ENCODE measurements at places on chromosomes 7 and 10.
A peak's percentile ranks its signal among the peaks of the same experiment; 100 is the strongest.

GRCh38 chr7:65554-65953 is 126.8 kb upstream of the FAM20C start:
- no peak for DNase-seq

- DNase-seq: no peak
Observed at GRCh38 chr7:113921363-113921762, 2.6 kb upstream of the PPP1R3A start.

- DNase-seq: no peak
Observed at GRCh38 chr7:99767662-99768061, 16.3 kb downstream of the CYP3A4 start.

- DNase-seq: no peak
Observed at GRCh38 chr10:129004398-129004797, 462.6 kb upstream of the MGMT start.

DNA sequence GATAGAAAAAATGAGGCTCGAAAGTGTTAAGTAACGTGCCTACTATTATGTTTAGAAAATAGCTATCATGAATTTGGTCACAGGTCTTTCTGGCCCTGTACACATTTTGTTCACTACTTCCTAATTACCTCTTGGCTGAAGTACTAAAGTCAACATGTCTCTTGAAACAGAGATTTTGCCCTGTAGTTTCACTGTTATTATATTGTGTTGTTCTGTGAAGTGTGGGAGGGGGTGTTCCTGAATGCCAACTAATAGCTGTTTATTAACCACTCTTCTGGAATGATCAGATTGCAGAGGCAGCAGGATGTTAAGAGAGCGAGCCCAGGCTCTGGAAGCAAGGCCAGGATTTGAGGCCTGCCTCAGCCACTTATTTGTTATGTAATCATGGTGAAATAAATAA is 72.1 kb downstream of the RNF133 start:
- no peak for DNase-seq

DNA sequence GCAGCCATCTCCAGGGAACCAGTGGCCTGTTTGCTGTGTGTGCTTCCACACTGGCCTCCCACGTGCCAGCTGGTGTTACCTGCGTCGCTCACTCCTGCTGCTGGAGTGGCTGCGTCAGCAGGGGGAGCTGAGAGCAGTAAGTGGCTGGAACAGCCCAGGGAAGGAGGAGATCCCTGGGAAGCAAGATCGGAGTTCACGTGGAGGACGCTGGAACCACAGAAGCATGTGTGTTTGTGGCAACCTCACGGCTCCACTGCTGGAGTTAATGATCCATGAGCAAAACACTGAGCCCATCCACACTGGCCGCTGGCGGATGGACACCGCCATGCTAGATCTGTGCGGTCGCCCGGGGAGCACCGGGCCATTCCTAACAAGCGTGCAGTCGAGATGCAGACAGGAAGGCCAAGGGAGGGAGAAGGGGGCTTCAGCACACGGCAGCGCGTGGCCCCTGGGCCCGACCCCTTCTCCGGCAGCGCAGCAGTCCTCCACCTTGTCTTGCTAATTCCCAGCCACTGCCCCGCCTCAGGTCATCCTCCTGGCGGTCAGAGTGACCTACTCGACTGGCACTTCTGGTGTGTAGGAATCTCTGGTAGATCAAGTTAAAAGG is 68.5 kb upstream of the EEPD1 start:
- DNase-seq: peak; percentile 29

- DNase-seq: no peak
Observed at GRCh38 chr10:11863353-11864109, 40.4 kb downstream of the PROSER2 start.

DNA sequence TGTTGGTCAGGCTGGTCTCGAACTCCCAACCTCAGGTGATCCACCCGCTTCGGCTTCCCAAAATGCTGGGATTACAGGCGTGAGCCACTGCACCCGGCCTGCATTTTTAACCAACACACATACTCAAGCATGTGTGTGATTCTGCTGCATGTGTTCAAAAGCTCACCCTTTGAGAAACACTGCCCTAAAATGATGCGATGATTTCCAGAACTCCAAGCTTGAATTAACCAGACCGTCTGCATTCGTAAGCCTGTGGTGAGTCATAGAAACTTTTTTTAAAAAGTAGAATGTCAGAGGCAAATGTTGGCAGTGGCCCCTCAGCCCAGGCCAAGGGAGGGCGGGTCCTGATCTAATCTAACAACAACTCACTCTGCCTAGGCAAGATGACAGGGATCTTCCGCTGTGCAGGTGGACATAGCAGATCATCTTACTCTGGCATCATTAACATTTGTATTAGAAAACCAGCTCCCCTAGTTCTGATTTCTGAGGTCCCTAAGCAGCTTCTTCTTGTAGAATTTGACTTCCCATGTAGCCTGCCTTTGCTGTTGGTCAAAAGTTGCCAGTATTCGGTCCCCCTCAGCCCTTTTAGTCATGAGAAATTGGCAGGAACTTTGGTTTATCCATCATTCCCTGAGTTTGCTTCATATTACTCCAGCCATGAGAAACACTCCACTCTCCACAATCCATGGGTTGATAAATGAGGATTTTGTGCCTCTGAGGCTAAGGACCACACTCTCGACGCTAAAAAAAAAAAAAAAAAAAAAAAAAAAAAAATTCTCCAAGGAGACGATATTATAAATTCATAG is 190.4 kb downstream of the SKIDA1 start:
- DNase-seq: peak; percentile 78

DNA sequence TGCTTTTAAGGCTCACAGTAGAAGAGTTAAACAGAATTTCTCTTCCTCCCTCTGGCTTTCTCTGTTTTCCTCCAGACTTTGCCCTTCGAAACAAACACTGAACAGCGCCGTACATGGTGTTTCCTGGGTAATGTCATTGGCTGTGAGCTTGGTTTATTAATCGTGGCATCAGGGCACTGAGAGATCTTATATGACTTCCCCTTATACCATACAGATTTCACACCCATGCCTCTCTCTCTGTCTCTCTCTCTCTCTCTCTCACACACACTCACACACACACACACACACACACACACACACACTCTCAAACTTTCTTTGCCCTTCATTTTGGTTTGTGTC is 195.5 kb downstream of the CREB5 start:
- no peak for DNase-seq

GRCh38 chr10:31679936-31680335 is 248.7 kb downstream of the ARHGAP12 start:
- DNase-seq: no peak

DNA sequence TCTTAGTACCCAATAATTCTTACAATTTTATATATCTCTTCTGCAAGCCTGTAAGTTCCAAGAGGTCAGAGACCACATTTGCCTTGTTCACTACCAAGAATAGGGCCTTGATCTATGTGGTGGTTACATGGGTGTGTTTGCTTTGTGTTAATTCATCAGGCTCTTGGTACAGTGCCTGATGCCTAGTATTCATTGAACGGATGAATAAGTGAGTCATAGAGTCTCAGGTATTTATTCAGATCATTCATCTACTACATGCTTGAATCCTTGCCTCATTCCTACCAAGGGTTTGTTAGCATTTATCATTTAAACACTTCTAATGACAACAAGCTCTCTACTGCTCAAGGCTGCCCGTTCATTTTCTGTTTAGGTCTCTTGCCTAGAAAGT is 11.3 kb upstream of the SGPL1 start:
- no peak for DNase-seq

GRCh38 chr10:36181426-36182178 is 539.5 kb upstream of the FZD8 start:
- DNase-seq: peak; percentile 36

DNA sequence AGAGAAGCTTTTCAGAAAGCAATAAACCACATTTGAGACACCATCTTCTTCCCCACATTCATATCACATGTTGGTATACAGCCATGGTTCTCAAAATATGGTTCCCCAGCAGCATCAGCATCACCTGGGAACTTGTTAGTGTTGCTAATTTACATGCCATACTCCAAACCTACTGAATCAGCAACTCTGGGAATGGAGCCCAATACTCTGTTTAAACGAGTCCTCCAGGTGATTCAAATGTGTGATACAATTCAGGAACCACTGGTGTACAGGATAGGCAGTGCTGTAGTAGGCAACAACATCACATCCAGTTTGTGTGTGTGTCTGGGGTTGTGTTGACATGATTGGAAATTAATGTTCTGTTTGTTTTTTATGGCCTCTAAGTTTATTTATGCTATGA is 47.7 kb downstream of the ZNF277 start:
- DNase-seq: no peak

DNA sequence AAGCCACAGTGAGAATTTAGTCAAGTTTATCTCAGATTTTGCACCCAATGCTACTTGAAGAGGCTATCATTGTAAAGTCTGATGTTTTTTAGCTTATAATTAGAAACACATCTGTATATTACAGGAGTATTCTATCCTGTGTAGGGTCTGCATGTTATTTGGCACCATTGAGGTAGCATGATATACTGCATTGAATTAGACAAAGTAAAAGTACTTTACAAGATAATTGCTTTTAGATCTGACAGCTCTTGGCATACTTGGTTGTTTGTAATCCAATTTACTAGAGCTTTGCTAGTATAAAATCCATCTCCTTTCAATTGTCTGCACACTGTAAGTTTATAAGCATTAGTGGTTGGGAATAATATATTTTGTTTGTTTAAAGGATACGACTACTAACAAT is 714.3 kb downstream of the ANKRD7 start:
- DNase-seq: no peak

- no peak for DNase-seq
Observed at GRCh38 chr7:150657526-150657925, 25.3 kb upstream of the GIMAP6 start.

GRCh38 chr7:110204527-110204926 is 886.4 kb upstream of the LRRN3 start:
- no peak for DNase-seq

- no peak for DNase-seq
Observed at GRCh38 chr7:70030745-70031144, 432.5 kb downstream of the AUTS2 start.

DNA sequence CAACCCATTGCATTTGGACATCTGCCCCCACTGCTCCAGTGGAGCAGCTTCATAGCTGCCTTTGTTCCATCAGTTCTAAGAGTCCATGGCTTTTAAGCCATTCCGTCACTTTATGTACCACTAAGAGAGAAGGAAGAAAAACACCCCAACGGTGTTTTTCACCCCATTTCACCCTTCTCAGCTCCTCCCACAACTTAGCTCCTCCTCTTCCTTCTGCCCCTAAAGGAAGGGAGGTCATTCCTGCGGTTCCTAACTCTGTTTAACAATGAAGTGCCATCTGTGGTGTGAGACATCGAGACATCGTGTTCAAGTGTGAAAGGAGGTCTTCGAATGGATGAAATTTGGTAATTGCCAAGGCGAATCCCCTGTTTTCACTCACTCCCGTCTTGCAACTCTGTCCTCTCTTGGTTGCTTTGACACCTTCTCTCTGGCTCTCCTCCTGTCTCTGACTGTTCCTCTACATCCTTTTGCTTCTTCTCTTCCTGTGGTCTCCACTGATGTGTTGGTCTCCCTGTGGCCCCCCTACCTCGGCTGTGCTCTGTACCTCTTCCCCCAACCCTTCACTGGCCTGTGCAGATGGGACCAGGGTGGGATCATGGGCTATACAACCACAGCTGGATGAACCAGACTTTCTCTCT is 23.0 kb downstream of the SMKR1 start:
- DNase-seq: no peak

DNA sequence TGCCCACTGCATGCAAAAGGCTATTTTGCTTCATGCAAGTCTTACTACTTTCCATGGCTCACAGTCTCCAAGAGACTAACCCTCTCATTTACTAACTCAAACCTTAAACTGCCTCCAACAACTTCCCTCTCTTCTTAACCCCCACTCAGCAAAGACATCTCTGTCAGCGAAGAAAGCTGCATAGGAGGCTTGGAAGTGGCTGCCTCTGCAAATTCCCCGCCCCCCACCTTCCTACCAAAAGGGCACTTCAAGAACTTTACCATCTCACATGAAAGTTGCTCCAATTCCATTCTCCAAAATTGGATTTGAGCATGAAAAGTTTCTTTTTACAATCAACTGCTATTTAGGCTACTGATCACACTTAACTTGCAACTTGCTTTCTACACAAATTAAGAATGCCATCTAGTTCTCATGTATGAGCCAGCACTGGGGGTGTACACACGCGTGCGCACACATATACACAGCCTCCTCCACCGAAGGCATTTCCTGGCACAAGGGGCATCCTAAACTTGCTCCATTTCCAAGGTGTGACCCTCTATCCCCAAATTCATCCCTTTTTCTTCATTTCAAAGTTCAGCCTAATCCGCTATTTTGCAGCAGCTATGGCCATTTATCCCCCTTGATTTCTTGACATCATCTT is 1.8 kb downstream of the CCDC6 start:
- no peak for DNase-seq

DNA sequence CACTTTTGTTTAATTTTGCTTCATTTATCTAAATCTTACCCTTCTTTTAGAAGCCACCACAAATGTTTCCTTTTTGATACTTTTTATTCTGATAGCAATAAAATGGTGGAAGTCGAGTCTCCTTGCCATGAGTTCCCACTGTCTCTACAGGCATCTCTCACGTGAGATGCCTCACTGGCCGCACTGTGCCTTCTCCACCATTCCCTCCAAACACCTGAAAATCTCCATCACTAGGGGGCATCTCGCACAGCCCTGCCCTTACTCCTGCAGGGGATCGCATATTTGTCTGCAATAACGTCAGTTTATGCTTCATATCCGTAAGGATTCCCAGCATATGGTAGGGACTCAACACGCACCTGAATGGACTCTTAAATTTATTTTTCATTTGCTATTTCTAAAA is 56.3 kb upstream of the NCAPG2 start:
- DNase-seq: no peak

DNA sequence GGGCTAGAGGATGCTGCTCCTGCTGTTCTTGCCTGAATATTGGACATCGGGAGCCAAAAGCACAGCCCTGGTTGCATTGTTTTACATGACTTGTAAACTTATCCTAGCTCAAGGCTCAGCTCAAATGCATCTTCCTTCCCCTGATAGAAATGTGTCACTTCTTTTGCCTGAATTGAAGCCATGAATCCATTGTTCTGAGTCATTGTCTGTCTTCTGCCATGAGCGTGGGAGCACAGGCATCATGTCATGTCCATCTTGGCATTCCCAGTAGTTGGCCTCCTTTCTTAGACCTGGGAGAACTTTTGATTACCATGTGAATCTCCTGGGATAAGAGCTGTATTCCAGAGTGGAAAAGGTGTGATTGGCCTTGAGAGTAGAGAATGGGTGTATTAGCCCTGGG is 54.1 kb upstream of the OPN4 start:
- DNase-seq: no peak

GRCh38 chr7:139431459-139431858 is 52.0 kb downstream of the KLRG2 start:
- DNase-seq: no peak

GRCh38 chr10:103333934-103334520 is 16.9 kb downstream of the PCGF6 start:
- no peak for DNase-seq

DNA sequence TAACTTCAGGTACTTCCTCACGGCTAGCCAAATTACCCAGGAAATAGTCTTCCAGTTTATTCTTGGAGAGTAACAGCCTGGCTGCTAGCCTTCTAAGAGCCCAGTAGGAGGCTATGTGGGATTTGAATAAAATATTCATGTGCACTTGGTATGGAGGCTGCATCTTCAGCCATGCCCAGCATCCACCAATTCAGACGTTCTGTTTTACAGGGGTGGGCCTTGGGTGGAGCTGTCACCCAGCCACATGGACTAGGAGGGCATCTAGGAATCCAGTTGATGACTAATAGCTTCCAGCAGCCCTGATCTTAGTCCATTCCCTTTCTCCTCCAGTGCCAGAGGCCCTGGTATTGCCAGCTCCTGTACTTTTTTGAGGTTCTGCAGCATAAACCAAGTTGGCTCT is 66.3 kb upstream of the ZRANB1 start:
- DNase-seq: no peak
